Skeletal muscle cell (primary cell): ENCODE measurements at places on chromosomes 1 and 21.

DNA sequence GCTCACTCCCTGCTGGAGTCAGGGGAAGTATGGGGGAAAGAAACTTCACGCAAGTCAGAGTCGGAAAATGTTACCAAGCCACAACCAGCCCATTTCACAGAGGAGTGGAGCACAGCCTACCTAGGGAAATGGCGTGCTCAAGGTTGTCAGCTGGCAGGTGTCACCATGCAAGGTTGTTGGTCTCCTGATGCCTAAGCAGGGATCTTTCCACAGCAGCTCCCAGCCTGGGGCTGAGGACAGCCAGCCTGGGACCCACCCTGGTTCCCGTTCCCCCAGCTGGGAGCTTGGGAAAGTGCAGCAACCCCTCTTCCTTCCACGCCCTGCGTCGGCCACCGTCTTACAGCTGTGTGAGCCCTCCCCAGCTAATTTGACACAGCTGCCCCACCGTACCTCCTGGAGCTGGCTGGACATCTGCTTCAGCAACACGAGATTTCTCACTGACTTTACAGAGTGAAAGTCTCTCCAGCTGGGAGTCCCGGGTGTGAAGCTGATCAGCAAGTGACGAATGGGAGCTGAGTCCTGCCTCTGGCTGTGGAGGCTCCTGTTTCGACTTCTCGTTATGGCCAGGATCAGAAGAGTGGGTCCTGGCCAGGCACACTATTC lies 224.6 kb upstream of the RAB4A start:
- DNase-seq, result no peak

DNA sequence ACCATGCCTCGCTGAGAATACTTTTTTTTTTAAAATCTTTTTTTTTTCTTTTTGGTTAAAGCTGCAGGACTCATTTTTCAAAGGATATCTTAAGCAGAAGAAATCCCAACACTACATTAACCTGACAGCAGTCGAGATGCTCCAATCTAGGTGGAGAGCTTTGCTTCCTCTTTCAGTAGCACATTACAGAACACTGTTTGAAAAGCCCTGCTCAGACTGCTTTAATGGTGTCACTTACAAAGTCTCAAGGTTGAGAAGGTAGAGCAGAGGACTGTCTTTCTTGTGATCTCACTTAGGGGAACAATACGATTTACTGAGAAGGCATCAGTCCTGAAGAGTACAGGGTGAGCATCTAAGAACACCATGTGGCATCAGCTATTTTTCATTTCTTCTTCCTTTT lies 21.0 kb upstream of the CPLANE2 start:
- no peak for DNase-seq

- no peak for DNase-seq
These were observed 665.0 kb downstream of the SMYD3 start for GRCh38 chr1:245842106-245842505.

- DNase-seq, result no peak
These were observed 4.1 kb downstream of the RBP7 start for GRCh38 chr1:10001016-10001665.

DNA sequence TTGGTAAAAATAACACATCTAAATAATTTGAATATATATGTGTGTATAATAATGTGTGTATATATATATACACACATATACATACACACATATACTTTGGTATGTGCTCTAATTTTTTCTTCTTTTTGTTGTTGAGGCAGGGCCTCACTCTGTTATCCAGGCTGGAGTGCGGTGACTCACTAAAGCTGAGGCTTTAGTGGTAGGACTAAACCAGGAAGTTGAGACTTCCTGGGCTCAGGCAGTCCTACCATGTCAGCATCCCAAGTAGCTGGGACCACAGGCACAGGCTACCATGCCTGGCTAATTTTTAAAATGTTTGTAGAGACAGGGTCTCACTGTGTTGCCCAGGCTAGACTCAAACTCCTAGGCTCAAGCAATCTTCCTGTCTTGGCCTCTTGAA lies 46.7 kb upstream of the CXADR start:
- DNase-seq, result no peak

GRCh38 chr1:54580856-54581550 lies 33.0 kb downstream of the ACOT11 start:
- no peak for DNase-seq

- no peak for DNase-seq
These were observed 36.5 kb downstream of the SNAP47 start for GRCh38 chr1:227771771-227772170.

- DNase-seq, result peak; percentile 56
These were observed at the start of gene USP21 for GRCh38 chr1:161159087-161159912. Gene USP21 (plus strand): TSS chr1:161159500. CDS start chr1:161160641, 1,141 bp downstream.

- DNase-seq, result no peak
These were observed 41.8 kb downstream of the ITSN1 start for GRCh38 chr21:33684068-33684467.

GRCh38 chr21:32089766-32090165 lies 189.1 kb downstream of the MIS18A start:
- DNase-seq, result no peak

- no peak for DNase-seq
These were observed 423 bp downstream of the URB1 start for GRCh38 chr21:32392299-32392879.

DNA sequence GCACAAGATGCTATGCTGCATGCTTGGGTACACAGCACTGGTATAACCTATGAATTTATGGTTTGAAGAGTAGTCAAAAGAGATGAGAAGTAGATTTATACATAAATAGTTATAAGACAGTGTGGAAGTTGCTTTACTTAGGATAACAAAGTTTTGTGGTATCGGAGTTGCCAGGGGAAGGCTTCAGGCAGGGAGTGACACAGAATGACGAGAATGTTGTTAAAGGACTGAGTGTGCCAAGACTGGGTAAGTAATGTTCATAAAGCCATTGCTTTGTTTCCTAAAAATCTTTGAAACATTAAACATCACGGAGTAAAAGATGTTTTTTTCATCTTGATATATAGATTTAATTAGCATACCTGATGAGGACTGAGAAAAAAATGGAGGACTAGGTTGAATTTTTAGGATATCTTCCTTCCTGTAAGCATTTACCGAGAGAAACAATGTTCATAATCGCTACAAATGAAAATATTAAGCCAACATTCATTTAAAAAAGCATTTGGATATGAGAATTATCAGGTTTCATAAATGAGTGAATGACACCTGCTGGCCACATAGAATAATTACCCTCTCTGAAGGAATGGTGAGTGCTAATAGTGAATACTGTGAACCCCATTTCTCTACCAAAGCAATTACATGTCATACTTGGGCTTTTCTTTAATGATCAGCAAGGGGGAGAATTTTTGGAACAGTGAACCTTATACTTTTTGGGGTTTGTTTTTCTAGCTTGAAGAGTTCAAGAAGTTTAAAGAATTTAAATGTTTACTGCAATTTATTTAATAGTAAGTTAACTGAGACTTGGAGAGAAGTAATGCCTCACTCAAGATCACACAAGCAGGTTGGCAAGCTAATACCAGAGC lies 28.4 kb downstream of the EXTL2 start:
- DNase-seq, result no peak

DNA sequence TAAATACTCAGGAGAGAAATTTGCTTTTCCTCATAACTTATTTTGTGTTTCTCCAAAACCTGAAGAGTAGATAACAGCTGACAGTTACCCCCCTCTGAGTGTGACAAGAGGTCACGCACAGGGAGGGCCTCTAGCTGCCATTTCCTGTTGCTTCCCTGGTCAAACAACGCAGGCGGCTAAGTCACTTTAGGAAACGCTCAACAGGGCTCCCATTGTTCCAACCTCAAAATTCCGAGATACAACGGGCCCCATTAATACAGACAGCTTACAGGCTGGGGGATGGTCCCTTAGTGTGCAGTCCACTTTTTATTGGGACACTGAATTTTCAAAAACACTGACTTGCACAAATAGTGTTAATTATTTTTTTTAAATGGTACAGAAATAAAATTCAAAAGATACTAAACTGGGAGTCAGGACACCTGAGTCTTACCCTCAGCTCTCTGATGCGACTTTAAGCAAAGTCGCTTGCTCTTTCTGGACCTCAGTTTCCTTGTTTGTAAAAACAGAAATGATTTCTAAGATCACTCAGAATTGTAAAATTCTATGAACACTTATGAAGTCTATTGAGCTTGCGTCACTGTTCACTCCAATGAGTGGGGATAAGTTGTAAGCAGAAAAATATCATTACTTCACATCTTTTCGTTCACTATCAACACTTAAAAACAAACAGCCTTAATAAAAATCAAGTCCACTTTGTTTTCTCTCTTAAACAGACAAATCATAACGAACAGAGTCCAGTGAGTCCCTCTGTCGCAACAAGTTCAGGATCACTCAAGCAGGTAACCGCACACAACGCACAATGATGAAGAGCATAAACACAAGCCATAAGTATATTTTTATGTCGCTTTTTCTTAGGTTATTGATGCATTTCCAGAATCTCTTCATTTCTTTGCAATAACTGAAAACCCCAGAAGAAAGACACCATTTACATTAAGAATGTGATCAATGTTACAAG lies 13.5 kb downstream of the LZIC start:
- DNase-seq, result no peak

DNA sequence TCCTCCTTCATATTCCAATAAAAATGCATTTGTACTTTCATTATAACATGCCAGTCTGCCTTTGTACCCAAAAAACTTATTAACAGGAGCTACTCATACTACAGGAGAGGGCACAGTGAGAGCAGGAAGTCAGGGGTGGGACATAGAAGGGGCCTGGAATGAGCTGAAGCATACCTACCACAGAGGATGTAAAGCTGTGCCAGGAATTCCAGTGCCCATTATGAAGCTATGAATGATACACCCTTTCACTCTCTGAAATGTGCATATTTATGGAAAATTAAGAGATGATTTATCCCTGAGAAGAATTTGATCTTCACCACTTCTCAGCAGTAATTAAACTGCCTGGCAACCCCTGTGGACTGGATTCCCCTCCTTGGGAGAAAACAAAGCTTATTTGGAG lies 65.8 kb downstream of the ATP5PO start:
- DNase-seq, result no peak

GRCh38 chr1:241627453-241628259 lies 12.5 kb downstream of the CHML start:
- no peak for DNase-seq

GRCh38 chr1:95046359-95046758 lies 26.4 kb downstream of the ALG14 start:
- no peak for DNase-seq

DNA sequence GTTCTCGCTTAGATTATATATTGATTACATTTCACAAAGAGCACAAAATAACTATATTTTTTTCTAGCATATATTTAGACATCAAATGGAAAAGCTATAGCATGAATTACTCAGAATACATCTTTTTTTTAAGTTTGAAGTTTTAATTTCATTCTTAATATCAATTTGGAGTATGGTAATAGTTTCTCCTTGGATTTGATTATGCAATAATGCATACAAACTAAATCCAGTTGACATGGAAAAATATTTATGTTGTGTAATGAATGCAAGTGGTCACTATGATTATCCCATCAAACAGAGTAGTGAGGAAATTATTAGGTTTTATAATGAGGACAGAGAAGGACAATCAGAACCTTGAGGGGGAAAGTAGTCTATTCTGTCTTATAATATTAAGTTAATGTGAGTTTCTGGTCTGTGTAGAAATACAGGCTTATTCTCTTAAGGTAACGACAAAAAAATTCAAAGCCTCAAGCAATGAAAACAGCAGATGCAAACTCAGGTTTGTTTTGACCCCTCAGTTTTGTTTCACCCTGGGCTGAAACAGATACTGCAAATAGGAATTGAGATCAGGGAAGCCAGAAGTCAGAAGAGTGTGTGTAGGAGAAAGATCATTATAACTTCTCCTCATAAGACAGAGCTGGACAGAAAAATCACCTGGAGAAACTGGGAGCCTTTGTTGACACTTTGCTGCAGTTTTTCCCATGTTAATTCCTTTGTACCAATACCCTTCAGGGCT lies 23.7 kb downstream of the LRRC8B start:
- no peak for DNase-seq

DNA sequence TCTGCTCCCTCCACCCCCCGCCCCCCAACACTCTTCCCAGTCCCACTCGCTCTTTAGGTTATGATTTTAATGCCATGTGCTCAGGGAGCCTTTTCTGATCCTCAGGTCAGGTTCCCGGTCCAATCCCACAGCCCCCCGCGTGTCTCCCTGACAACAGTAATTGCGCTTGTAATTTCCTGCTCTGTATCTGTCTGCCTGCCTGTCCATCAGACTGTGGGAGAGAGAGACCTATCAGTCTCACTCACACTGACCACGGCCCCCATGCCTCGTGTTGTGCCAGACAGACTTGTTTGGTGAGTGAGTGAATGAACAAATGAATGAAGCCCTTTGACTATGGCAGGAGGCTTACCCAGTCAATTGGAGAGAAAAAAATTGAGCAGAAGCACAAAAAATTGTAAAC lies 50.8 kb upstream of the ECE1 start:
- no peak for DNase-seq

DNA sequence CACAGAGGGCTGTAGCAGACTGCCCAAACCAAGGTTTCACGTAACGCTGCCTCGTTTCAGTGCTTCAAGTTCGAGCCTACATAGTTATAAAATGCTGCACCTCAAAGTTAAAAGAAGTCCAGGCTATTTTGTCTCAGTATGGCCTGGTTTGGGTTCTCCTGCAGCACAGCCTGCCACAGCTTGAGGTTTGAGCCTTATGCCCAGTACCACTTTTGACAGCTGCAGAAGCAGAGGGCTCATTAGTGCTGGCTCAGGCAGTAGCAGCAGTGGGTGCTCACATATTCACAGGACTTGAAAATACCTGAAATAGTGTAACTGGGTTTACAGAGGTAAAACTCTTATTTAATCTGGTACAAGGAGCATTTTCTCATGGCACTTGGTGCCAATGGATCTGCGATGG lies 15.3 kb downstream of the SPATA46 start:
- no peak for DNase-seq

GRCh38 chr1:205800981-205801703 lies 11.9 kb downstream of the SLC41A1 start:
- no peak for DNase-seq

DNA sequence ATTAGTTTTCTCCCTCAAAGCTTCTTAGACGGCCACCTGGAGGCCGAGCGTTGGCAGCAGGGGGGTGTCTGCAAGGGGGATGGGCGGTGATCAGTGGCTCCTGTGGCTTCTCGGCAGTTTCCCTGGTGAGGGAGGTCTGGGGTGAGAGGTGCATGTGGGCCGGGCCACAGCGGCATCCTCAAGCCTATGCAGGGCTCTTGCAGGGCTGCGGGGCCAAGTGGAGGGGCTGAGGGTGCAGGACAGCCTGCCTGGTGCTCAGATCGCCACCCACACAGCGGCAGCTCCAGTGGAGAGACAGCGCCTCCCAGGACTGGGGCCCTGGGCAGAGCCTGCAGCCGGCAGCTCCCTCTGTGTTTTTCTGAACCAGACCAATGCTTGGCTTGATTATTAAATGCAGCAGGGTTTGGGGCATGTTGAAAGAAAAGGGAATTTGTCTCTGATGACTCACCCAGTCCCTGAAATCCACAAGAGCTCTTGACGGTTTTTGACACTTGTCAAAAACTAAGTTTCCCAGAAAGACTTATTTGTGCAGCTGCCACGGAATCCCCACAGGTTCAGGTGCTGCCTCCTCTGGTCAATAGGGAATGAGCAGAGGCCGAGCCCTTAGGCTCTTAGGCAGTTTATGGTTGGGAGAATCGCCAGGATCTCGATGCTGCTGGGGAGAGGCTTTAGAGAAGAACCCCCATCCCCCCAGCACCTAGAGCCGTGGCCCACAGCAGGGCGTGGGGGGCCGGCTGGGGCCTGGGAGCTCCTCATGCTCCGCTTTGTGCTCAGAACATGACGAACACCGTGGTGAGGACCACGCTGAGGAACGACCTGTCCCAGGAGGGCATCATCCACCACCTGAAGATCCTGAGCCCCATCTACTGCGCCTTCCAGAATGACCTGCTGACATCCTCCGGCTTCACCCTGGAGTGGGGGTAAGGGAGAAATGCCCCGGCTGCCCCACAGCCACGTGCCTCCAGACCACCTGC lies 54.7 kb downstream of the UMODL1 start:
- DNase-seq, result no peak
